SHP77 treated with DMSO at 0.1 percent for 48 hours (cell line): ENCODE measurements at places on chromosomes 3 and 15.
A peak's percentile ranks its signal among the peaks of the same experiment; 100 is the strongest.

DNA sequence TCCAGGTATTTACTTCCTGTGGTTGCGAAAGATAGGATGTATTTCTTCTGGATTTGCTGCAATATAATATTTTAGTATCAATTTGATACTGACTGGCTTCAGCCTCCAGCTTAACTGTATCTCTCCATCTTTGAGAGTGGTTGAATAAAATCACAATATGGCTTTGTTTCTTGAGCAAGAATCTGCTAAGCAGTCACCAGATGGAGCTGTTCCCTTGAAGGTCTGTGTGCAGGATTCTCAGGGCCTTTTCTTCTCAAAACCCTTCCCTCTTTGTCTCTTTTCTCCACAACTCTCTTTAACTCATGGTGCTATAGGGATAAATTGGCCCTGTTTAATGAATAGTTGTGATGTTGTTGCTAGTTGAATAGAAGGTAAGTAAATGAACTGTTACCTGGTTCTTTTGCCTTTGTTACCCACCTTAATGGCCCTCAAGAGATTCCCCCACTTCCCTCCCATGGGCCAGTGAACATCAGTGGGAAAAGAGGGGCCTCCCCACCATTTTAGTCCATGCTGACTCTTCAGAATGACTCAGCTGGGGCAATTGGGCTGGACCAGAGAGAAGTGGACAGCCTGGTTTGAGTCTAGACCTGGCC lies 34.8 kb upstream of the RAB6B start:
- no peak for DNase-seq

DNA sequence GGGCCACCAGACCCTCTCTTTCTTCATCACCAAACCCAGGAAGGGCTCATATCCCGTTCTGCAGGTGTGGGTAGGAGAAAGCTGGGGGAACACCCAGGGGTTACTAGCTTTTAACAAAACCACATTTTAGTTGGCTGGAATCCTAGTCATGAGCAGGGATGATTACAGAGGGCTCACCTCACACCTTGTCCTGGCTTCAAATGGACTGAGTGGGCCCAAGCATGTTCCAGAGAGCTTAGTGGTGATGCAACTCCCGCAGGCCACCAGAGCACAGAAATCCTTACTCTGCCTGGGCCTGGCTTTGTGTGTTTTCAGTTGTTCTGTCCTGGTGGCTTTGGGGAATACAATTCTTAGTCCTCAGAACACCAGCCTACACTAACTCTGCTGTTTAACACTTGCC lies 56.8 kb upstream of the RYK start:
- no peak for DNase-seq

DNA sequence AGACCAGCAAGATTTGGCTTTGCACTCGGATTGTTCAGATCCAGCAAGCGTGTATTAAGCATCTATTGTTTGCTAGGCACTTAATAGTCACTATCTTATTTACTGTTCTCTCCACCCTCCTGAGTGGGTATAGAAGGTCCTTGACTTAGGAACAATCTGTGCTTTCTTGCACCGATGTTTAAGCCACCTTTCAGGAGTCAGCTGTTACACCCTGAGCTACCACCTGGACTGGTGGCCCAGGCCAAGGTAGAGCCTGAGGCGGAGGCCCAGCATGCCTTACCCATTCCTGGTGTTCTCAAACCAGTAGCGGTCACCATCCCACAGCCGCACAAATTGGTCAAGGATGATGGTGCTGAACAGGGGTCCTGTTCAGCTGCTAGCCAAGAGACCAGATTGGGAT lies 10.0 kb downstream of the DUOX1 start:
- no peak for DNase-seq

DNA sequence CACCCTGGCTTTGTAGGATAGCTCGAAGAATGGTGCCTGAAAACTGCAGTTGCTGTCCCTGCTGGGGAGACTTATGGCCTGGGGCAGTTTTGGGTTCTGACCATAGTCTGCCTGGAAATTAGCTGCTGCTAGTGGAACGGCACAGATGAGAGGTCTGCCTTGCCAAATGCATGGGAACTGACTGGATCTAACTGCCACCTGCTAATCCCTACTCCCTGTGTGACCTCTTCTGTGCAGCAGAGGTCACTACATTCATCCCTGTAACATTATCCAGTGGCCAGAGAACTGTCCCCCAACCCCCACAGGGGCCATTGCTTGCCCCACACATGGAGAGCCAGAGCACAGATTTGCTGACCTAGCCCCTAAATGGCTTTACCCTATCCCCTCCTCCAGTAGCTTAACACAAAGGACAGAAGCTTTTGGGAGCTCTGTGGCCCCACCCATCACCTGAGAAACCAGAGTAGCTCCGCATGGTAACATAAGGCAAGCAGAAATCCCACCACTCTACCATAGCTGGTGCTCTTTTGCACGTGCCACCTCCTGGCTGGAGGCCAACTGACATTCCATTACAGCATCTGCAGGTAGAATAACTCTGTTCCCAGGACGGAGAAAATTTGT lies 840.0 kb downstream of the EPHA3 start:
- DNase-seq = no peak

DNA sequence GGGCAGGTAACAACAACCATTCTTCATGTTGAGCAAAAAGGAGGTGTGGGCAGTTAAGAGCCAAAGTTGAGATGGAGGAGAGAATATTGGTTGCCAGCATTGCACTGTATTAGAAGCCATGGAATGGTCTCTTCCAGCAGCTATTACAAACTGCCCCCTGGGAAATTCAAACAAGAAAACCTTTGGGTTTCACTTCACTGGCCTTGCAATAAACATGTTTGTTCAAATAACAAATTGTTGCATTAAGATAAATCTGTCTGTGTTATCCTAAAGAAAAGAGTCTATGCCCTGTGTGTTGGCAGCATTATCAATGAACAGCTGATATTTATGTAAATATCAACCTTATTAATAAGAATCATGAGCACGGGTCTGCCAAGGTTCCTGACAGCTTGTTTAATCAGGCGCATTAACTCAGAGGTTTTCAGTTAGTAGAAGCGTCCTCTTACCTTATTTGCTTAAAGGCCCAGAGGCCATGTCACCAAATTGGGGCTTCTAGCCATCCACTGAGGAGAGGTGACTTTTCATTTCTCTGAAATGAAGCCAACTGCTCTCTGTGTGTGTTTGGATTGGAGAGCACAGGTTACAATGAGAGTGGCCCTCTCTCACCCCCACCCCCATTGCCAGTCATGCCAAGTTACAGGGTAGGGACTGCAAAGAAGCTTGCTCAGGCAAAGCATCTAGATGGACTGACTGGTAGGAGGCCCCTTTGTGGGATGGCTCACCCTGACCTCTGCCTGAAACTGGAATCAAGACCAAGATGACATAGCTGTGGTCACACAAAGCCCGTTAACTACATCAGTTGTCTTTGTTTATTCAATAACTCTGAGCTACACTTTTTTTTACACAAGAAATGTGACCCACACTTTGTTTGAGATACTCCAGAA lies 10.5 kb downstream of the FILIP1L start:
- DNase-seq = peak; percentile 54

- DNase-seq = no peak
Observed at GRCh38 chr3:55584716-55585368, 97.7 kb upstream of the WNT5A start.

GRCh38 chr3:6791161-6791560 lies 69.8 kb upstream of the GRM7 start:
- no peak for DNase-seq

DNA sequence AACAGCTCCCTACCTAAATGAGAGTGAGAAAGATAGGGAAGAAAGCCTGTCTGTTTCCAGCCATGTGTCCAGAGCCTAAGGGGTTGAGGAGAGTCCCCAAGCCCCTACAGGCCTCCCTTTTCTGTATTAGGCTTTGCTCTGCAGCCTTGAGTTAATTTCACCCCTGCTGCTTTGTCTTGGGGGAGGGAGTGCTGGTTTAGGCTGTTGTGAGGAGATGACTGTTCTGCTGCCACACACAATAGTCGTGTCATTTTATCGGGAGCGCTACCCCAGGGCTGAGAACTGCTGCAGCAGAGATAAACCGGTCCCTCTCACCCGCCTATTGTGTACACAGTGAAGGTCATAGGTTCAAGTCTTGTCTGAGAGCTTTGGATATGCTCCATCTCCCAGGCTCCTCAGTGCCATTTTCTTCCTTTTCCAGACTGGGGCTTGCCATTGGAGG lies 1.4 kb downstream of the ZNF609 start:
- peak; percentile 25 for DNase-seq

GRCh38 chr3:186260726-186261125 lies 101.3 kb downstream of the DGKG start:
- DNase-seq = no peak

GRCh38 chr15:65626856-65627255 lies 5.1 kb downstream of the SLC24A1 start:
- DNase-seq = no peak

DNA sequence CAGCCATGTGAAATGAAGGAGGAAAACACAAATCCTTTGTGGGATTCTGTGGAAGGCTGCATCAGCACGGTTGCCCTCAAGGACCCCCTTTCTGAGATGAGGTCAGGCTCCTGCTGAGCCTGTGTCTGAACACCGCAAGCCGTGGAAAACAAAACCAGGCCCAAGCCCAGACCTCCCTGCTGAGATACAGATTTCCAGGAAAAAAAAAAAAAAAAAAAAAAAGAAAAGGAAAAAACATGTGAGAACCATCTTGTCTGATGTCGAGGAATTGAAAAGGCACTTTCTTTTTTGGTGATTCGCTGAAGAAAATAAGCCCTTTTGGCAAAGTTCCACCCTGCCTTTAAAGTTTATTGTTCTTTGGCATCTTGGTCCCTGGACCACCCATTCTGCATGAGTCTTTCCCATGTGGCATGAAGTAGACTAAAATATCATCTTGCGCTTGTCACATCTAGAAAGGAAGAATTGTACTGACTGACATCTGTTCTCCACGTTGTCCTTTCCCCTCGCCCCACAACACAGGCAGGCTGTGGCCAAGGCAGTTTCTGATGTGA lies 117.6 kb downstream of the CHST2 start:
- DNase-seq = no peak

DNA sequence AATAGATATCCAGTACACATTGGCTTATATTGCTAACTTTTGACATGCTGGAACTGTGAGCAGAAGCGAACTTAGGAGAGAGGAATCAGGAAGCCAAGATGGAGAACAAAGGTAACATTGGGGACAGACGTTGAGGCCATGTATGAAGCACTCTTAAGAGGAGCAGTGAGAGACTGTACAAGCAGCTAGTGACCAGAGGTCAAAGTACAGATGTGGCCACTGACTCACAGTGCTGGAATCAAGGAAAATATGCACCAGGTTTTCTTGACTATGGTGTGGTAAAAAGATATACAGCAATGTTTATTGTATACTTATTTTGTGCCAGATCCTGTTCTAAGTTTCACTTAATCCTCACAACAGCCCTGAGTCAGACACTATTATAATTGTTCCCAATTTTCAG lies 2.0 kb upstream of the IL20RB start:
- no peak for DNase-seq

DNA sequence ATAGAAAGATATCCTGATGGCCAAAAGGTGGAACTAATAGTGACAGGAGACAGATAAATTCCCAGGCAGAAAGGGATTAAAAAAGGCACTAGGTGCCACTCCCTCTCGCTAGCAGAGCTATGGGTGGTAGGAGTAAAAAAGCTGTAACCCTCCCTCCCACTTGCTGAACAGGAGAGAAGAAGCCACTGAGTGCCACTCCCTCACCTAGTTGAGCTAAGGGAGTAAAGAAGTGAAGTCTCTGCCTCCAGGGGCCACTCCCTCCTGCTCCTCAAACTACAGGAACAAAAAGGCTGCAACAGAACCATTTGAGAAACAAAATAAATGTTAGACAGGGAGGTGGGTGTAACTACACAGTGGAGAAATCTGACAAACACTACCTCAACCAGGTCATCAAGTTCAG lies 276.2 kb upstream of the EPHA6 start:
- no peak for DNase-seq

DNA sequence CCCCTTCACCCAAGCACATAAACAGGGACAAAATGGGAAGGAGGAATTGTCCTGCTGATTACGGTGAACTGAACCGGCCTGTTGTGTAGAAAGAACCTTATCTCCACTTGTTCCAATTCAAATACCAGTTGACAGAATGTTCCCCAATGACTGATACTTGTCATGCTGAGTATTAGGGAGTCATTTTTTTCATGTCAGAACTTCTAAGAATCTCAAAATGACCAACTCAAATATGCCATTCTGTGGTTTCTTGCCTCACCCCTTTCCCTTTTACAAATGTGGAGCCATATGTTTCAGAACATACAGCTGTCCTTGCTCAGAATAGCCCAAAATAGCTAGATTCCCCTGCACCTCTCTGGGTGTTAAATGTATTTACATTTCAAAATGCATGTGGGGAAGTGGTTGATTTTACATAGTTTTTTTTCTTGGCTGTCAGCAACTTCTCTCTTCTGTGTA lies 405.9 kb upstream of the TBL1XR1 start:
- no peak for DNase-seq

- no peak for DNase-seq
Observed at GRCh38 chr15:80831606-80832224, 52.5 kb downstream of the CEMIP start.

- DNase-seq = no peak
Observed at GRCh38 chr15:42605796-42606195, 30.4 kb downstream of the STARD9 start.

DNA sequence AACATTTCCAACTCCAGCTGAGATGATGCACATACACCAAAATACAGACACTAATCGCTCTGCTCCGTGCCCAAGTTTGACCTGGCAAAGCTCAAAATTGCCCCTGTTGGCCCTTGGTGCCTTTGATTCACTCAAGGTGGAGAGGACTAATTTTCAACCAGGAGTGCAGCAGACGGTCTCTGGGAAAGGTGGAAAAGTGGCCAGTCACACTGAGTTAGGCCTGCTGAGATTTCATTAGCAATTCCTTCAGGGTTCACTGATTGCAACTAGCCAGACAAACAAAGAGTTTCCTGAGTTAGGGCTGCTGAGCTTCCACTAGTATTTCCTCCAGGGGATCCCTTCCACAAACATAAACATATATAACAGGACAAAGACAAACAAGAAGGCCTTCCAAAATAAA lies 28.7 kb upstream of the LHFPL4 start:
- DNase-seq = no peak

DNA sequence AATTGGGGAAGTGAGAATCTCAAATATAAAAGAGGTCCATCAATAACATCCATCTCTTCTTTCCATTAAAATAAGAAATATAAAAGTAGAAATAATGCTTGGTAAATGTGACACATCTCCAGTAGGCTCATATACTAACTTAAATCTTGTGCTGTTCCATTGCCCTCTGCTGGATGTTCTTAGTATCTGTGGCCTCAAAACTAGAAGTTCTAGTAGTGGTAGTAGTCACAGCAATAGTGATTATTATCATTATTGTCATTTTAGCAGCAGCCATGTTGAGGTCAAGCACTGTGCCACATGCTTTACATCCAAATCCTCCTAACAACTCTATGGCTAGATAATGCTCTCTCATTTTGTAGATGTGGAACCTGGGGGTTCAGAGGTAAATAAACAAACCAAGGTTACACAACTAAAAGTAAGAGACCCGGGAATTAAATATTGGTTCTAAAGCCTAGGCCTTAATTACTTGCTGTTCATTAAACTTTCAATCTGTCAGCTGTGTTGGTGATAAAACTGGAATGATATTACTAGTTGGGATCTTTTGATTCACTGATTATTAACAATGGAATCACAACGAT lies 20.2 kb upstream of the BTLA start:
- peak; percentile 51 for DNase-seq
